A375 (cell line): ENCODE measurements at places on chromosomes 13 and 19. TPM values are rescaled to one million over a fixed set of nuclear protein-coding genes. Genes with fewer than 3 reads are reported as not detected.

Gene PSPN
- 1.2 TPM in 2 replicates for total RNA-seq

Gene KLK12
- not detected in 2 replicates for total RNA-seq

Gene PSG5
- not detected in 2 replicates for total RNA-seq

Gene ERICH4
- not detected in 2 replicates for total RNA-seq

Gene CGB3
- total RNA-seq = not detected in 2 replicates
